ENCODE measurements at places on chromosomes 1 and 21.

- DNase-seq = no peak
These were observed 19.3 kb downstream of the PRKACB start for GRCh38 chr1:84163123-84163931.

GRCh38 chr1:44327679-44328491 lies 27.2 kb downstream of the ERI3 start:
- DNase-seq = peak; percentile 100

DNA sequence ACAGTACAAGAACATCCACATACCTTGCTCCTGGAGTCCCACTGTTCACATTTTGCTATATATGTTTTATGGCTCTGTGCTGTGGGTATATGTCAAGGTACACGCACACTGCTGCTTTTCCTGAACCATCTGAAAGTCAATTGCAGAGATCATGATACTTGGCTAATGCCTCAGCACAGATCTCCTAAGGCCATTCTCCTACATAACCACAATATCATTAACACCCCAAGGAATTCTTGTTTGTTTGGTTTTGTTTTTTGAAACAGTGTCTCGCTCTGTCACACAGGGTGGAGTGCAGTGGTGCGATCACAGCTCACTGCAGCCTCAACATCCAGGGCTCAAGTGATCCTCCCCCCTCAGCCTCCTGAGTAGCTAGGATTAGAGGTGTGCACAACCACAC lies 16.0 kb downstream of the CTNNBIP1 start:
- DNase-seq = no peak

DNA sequence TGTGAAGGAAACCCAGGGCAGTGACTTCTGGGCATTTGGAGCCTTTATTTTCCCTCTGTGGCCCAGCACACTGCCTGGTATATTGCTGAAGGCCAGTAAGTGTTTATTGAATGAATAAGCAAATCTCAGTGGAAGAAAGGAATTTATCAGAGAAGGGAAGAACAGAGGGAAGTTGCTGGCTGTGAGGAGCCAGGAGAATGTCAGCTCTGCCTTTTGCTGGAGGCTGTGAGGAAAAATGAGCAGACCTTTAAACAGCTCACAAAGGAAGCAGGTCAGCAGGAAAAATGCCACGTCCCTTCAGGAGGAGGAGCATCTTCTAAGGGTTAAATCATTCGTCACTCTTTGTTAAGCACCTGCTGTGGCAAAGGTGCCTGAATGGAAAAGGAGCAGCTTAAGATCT lies 75.9 kb downstream of the GIPC2 start:
- DNase-seq = no peak

GRCh38 chr21:43659136-43660000 lies at the start of the genes HSF2BP and RRP1B:
HSF2BP (minus strand) TSS chr21:43659488; CDS start chr21:43658096, 1,392 bp downstream.
RRP1B (plus strand) TSS chr21:43659560; CDS start chr21:43659665, 105 bp downstream.
- DNase-seq = peak; percentile 60

DNA sequence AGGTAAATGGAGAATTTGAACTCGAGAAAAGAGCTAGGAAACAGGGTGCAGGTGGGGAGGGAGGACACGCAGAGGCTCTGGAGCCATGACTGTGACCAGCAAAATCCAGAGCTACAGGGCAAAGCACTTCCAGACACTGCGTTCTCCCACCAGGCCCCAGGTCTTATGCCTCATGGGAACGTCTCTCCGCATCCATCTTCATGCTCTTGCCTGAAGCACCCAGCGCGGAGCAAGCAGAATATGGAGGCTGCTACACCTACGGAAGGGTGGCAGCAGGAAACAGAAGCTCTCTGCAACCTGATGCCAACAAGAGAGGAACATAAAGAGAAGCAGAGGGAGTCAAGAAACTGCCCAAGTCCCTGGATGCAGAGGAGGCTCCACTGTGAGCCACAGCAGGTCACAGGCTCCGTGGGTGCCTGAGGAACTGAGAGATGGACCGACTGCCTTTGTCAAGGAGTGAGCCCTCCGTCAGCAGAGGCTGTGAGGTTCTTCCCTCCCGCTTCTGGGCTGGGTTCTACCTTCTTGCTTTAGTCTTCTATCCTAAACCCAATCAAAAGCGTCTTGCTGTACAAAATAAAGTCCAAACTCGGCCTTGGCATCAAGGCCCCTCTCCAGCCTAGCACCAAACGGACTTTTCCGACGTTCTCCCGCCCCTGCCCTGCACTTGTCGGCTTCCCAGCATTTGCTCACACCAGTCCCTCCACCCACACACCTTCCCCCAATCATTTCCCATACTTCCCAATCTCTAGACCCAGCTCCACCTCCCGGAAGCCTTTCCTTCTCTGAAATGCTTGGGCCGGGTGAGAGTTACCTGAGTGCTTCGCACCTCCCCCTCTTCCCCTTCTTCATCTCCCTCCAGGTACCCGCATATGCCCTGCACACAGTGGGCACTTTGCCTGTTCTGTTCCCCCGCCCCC lies 930 bp downstream of the DHCR24 start:
- DNase-seq = peak; percentile 67

GRCh38 chr1:53345996-53346813 lies 18.3 kb upstream of the LRP8 start:
- DNase-seq = no peak
